ENCODE measurements at places on chromosomes 3 and 15.

GRCh38 chr3:142117056-142117851 is 32.1 kb downstream of the TFDP2 start:
- peak; percentile 29 for DNase-seq

GRCh38 chr15:89704411-89704810 is 13.8 kb downstream of the WDR93 start:
- no peak for DNase-seq

DNA sequence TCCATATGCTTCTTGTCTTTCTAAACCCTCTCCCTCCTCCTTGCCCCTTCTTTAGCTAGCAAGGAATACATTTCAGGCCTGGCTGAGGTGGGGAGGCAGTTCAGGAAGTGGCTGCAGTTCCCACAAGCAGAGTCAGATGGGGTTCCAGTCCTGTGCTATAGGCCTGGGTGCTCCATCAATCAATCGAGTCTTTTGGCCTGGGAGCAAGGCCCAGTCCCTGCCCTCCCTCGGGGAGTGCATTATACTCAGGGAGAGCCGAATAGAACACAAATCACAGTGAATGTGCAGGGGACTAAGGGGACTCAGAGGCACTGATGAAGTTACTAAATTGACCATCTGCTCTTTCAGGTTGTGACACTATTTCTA is 58.0 kb upstream of the HERC1 start:
- DNase-seq = no peak

DNA sequence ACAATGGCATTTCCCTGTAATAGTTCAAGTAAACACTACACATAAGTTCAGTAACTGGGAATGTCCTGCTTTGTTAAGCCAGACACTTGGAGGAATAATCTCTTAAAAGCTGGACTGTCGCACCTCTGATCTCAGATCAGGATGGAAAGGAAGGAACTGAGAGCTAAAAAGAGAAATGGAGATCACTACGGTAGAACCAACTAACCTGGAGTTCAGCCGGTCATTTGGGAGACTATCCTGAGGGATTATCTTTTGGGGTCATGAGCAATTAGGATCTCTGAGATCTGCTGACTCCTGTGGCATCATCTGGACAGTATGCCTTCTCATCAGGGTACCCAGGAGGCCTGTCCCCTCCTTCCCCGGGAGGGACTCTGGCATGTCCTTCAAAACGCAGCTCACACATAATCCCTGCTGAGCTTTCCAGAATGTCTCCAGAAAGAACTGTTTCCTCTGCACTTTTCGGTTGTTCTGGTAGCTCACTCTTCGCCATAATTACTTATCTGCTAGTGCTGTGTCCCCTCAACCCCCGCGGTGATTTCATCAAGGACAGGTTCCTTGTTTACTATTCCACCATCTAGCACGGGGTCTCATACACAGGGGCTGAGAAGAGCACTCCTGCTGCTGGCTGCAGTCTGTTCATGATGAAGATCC is 115.6 kb downstream of the SENP2 start:
- DNase-seq = no peak

DNA sequence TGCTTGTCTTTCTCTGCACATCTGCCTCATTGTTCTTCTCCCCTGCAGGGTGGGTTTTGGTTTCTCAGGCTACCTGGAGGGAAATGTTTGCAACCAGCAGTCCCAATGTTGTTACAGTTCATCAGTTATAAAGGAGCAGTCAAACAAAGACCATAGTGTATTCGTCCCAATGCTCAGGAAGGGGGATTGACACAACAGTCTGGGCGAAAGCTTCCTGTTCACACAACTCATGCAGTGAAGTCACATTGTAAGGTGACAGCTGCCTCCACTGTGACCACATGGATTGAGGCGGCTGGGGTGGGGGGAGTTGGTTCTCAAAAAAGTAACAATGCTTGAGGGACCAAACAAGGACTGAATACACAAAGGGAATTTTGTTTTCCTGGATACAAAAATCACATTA is 28.8 kb upstream of the TF start:
- no peak for DNase-seq

- DNase-seq = no peak
These were observed 92.9 kb downstream of the WDR76 start for GRCh38 chr15:43919540-43920253.

GRCh38 chr3:48661501-48662144 is 1.1 kb downstream of the CELSR3 start:
- DNase-seq = no peak

DNA sequence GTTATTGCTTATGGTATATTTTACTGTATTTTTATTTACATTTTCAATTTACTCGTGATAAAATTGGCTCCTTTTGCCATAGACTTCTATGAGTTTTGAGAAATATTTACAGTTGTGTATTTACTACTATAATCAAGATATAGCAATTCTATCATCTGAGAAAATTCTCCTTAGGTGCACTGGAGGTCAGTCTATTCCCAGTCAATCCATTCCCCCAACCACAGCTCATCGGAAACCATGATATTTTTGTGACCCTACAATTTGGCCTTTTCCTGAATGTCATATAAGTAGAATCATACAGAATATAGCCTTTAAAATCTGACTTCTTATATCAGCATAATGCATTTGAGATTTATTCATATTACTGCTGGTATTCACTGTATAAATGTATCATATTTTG is 114.7 kb upstream of the LRTM1 start:
- no peak for DNase-seq

GRCh38 chr15:55372701-55373440 is 35.3 kb downstream of the CCPG1 start:
- DNase-seq = no peak

DNA sequence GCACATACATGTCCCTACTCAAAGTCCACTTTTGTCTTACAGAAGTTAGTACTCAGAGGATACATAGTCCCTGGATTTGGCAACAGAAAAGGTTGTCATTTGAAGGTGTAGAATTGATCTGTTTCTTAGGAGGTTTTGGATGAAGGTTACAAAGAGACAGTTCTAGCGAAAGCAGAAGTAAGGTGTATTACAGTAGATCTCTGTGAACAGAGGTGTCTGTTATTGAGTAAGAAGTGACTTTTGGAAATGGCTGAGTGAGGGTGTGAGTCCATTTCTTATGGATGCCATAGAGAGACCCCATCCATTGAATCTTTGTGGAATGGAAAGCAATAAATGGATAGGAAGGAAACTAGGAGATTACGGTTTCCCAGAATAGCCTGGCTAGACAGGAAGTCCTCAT is 5.6 kb downstream of the ZNF662 start:
- no peak for DNase-seq

DNA sequence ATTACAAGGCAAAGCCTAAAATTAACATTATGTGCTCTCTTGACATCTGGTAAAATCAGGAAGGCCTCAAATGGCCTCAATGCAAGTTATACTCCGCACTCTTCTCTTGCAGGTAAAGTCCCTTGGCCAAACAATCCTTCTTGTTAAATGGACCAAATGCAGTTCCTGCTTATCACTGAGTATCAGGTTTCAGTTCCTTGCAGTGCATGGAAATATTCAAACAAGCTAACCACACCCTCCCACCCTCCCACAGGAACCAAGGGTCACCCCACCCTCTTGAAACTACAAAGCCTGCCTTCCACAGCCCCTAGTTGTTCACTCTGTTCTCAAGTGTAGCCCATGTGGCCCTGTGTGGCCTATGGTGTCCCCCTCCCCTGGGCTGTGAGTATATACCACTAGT is 171.9 kb upstream of the CADPS start:
- DNase-seq = no peak

GRCh38 chr3:195212033-195212748 is 58.8 kb downstream of the XXYLT1 start:
- DNase-seq = no peak

DNA sequence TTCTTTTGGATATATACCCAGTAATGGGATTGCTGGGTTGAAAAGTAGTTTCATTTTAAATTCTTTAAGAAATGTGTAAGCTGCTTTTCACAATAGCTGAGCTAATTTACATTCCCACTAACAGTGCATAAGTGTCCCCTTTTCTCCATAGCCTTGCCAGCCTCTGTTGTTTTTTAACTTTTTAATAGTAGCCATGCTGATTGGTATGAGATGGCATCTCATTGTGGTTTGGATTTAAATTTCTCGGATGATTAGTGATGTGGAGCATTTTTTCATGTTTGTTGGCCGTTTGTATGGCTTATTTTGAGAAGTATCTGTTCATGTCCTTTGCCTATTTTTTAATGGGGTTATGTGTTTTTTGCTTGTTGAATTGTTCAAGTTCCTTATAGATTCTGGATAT is 444.3 kb upstream of the ATP11B start:
- DNase-seq = no peak

GRCh38 chr15:41106947-41107346 is 9.1 kb downstream of the INO80 start:
- DNase-seq = no peak

DNA sequence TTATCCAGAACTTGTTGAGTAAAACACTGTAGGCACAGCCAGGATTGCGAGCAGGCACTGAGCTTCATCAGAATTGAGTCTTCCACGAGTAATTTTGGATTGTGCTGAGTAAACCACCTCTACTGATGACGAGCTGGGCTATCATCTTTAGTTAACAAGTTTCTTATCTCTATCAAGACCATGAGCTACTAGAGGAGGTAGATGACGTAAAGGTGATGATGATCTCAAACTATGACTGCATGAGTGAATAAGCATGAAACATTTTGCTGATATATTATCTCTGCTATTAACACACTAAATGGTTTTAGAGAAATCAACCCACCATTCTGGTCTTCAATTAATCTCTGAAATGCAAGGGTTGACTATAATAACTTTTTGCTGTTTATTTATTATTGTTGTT is 506.0 kb downstream of the GBE1 start:
- no peak for DNase-seq

GRCh38 chr3:78322780-78323179 is 1282.9 kb downstream of the ROBO2 start:
- peak; percentile 23 for DNase-seq

GRCh38 chr3:98563661-98564281 is 29.6 kb downstream of the CPOX start:
- no peak for DNase-seq

DNA sequence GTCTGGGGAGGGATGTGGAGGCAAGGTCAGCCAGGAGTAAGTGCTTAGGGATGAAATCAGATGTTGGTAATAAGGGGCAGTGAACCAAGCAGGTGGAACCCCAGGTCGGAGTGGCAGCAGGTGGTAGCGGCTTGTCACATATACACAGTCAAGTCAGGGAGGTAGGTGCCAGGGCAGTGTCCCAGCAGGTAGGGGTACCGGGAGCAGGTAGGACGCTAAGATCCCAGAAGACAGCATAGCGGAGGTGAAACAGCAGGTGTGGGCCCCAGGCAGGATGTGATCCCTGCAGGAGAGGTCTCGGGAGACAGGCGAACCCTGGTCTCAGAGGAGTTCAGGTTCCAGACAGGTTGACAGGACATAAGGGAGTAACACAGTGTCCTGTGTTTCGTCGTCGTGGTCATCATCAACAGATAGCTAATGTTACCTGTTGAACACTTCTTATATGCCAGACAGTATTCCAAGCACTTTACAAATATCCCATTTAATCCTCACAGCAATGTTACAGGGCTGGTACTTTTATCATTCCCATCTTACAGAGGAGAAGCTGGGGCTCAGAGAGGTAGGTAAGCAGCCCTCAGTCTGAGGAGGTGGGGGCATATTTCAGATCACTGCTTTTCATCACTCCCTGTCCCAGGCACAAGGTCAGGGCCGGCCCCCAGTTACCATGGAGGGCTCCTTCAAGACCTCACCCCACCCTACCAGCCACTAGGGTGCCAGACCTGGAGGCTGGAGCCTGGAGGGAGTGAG is 241.6 kb downstream of the UACA start:
- no peak for DNase-seq

DNA sequence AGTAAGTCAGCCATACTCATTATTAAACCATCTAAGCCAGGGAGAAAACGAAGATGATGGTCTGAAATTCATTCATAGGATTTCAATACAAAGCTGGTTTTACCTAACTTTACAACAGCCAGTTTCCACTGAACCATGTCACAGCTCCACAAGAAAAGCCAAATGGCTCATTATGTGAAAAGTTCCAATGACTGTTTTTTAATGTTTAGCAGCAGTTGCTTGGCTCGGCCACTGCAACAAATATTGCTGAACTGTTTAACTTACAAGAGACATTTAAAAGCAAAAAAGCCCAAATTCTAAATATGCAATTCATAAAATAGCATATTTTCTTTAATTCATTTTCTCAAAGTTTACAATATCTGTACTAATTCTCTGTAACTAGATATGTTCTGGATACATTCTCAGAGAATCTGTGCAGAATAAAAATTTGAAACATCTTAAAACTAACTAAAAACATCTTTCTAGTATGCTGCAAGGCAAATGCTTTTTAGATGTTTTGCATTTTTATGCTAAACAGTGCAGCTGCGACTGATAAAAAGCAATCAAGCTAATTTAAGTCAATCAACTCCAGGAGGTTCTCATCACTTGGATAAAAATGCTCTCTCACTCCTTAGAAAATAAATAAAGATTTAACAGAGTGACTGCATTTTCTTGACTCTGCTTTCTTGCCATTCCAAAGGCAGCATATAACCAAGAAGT is 356.5 kb downstream of the ERC2 start:
- DNase-seq = no peak

- DNase-seq = peak; percentile 12
These were observed 221.8 kb downstream of the UACA start for GRCh38 chr15:70541511-70541910.

DNA sequence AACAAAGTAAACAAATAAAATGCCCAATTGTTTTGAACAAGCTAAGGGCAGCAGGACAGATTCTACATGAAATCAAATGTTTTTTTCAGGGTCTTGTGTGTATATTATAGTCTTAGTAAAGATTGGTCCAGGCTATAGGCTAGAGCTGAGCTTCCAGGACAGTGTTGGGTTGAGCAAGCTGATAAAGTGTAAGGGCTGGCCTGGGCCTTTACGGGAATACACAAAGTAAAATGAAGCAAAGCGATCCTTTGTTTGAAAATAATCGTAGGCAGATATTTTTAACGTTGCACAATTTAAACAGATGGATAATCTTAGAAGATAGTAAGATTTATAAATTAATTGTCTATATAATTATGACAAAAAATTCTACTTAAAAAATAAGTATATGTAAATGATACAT is 1204.6 kb downstream of the OTOL1 start:
- no peak for DNase-seq

DNA sequence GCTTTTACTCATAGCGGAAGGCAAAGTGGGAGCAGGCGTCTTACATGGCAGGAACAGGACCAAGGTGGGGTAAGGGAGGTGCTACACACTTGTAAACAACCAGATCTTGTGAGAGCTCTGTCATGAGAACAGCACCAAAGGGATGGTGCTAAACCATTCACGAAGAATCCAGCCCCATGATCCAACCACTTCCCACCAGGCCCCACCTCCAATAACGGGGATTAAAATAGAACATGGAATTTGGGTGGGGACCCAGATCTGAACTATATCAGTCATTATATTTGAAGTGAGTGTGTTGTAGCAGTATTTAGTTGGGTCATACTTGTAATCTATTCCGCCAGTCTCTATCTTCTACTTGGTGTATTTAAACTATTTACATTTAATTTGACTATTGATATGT is 190.9 kb downstream of the RPLP1 start:
- no peak for DNase-seq

Data from NCI-H1436 (cell line).